T follicular helper cell (primary cell): ENCODE measurements at places on chromosomes 4 and X.

- no peak for DNase-seq
These were observed 111.1 kb downstream of the APOOL start for GRCh38 chrX:85114776-85115175.

- DNase-seq, result no peak
These were observed 491 bp downstream of the COL4A5 start for GRCh38 chrX:108439961-108440696.

DNA sequence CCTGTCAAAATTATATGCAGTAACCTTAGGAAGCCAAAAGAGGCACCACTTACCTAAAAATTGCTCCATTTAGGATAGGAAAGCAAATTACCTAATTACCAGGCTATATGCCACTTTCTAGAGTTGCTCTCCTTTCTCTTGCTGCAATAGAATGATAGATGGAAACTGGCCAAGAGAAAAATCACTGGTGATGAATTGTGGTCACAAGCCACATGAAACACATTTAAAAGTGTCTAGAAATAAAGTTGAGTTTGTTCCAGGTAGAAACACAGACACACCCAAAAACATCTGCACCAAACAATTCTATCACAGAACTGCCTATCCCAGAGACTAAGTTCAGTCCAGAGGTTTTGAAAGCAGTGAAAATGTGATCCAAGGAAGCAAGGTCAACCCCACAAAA lies 337.7 kb downstream of the PCDH19 start:
- DNase-seq, result no peak

- DNase-seq, result no peak
These were observed 7.4 kb downstream of the WDR44 start for GRCh38 chrX:118353081-118353850.

DNA sequence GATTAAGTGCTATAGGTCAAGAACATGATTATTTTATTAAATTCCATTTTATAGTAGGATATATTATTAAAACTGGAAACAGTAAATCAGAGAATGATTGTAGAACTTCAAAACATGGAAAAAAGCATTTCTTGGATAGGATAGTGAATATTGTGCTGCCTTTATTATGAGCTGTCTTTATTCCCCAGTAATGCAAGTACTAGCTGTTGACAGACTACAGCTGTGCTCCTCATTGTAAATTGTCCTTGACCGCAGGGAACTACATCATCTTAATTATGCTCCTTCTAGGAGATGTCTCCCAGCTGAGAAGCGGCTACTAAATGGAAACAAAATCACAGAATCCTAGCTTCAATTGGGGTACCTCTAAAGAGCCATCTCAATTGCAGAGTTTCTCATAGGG lies 1457.2 kb upstream of the PCDH7 start:
- no peak for DNase-seq

- DNase-seq, result peak; percentile 90
These were observed 230.2 kb upstream of the STK26 start for GRCh38 chrX:131792789-131793462.

DNA sequence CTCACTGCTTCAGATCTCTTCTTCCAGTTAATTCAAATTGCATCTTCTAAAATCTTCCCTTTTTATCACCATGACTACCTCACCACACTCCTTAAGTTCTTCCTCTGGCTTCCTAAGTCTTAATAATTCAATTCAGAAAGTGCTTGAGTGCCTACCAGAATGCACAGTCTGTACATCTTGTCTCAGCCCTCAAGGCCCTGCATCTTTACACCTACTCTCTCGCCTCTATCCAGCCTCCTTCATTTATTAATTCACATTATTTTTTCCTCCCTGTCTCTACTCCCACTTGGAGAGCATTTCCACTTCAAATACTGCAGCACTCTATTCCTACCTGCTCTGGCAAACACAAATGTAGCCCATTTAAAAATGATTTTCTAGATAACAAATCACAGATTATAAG lies 90.5 kb downstream of the MAPK10 start:
- no peak for DNase-seq

GRCh38 chr4:151652841-151653547 lies 107.8 kb downstream of the GATB start:
- no peak for DNase-seq

- DNase-seq, result no peak
These were observed 229.6 kb downstream of the PRDM5 start for GRCh38 chr4:120692964-120693363.

DNA sequence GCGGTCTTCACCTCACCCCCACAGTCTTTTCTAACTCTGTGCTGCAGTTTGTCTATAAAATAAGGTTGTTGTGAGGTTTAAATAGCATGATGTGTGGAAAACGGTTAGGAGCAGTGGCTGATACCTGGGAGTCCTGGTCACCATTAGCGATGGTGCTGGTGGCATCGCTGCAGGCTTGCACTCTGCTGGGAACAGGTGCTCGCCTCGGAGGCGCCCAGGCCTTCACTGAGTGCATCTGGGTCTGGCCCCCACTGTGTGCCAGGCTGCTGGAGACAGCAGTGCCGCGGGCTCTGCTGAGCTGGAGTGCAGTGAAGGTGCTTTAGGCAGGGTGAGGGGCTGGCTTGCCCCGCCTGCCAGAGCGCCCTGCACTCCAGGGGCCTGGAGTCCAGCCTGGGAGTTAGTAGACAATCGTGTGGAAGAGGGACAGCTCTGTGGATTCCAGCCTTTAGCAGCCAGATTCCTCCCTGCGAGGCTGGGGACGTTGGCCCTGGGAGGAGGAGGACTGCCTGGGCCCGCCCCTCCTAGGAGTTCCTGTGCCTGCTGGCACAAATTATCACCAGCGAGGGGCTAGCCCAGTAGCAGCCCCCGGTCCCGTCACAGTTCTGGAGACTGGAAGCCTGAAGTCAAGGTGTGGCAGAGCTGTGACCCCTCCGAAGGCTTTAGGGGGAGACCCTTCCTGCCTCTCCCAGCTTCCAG lies 7.3 kb downstream of the RGS12 start:
- no peak for DNase-seq
